ACHN (cell line): ENCODE measurements at places on chromosomes 7 and 10.

GRCh38 chr10:86556933-86557649, 35.5 kb upstream of the WAPL start:
- DNase-seq: no peak

GRCh38 chr7:152351168-152351567, 84.6 kb downstream of the KMT2C start:
- no peak for DNase-seq

DNA sequence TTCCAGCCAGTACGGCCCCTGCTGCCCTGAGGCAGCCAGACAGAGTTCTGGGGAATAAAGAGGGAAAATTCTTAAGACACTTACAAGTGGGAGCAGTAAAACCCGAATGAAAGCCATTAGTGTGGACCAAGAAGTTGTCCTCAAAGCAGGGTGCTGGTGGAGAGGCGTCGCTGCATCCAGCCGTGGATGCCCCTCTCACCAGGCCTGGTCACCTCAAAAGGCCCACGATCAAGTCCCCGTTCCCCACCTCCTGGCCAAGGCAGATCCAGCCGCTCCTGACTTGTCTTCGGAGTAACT, 656 bp downstream of the VSTM4 start:
- no peak for DNase-seq

- DNase-seq: no peak
Measured at GRCh38 chr10:124683814-124684213, 60.4 kb downstream of the FAM53B start.

GRCh38 chr10:100743626-100744135, 1.7 kb upstream of the PAX2 start:
- DNase-seq: peak; percentile 87

DNA sequence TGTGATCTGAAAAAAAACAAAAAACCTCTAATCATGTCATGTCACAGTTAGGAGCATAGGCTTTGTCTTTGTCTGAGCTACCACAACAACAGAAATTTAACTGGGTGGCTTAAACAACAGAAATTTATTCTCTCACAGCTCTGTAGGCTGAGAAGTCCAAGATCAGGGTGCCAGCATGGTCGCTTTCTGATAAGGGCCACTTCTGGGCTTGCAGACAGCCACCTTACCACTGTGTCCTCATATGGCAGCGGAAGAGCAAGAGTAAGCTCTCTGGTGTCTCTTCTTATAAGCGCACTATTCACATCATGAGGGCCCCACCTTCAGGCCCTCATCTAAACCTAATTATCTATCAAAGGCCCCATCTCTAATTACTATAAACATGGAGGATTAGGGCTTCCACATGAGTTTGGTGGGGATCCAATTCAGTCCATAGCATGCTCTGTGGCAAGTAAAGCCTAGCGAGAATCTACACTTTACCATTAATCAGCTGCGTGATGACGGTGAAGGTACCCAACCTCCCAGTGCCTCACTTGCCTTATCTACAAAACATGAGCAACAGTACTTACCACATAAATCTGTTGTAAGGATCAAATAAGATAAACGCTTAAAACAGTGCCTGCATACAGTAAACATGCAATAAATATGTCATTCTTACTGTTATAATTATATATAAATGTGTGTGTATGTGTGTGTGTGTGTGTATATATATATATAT, 17.3 kb downstream of the ZNF438 start:
- no peak for DNase-seq

- peak; percentile 56 for DNase-seq
Measured at GRCh38 chr10:118873738-118874105, 119.0 kb upstream of the CACUL1 start.

DNA sequence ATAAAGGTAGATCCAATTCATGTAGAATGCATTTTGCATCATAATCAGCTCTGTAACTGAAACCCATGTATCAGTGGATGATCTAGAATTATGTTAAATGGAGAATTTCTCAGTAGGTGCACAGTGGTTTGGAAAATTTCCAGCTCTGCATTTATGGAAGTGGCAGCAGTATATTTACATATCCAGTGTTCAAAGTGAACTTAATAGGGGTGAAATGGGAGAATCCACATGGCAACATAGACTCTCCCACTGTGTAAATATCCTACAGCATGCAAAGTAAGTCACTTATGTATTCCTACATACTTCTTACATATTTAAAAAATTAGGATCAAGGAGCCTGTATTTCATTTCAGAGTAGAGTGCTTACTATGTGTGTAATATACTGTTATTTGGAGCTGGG, 35.3 kb downstream of the CDC14C start:
- DNase-seq: no peak

GRCh38 chr7:90910136-90910535, 314.0 kb downstream of the CDK14 start:
- DNase-seq: no peak

DNA sequence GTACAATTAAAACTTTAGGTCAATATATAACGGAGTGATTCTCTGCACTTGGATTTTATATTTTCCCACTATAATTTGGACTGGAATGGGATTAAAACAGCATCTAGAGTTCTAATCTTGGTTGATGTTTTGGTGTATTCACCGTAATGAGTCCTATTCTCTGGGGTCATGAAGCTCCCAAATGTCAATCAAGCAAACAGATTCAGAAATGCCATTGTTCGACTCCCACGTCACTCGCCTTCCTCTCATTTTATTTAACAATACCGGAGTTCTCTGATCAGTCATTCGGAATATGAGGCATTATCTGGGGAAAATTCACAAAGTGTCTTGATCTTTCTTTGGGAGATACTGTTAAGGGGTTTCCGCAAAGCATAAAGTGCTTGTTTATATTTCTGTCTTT, 26.5 kb downstream of the SKIDA1 start:
- no peak for DNase-seq

DNA sequence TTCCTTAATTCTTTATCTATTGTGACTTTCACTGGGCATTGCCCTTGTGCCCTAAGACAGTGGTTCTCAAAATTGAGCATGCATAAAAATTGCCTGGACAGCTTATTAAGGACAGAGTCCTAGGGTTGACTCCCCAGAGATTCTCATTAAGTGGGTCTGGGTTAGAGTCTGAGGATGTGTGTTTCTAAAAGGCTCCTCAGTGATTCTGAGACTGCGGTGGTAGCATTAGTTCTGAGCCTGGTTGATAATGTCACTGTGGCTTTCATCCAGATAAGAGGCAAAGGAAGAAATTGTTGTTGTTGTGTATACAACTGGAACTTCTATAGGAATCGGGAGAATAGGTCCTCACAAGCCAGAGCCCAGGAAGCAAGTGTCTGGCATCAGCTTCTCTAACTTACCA, 1.3 kb downstream of the IFIT2 start:
- DNase-seq: no peak

GRCh38 chr10:112434988-112435619, 11.6 kb downstream of the ZDHHC6 start:
- peak; percentile 64 for DNase-seq

GRCh38 chr10:127996586-127996985, 89.7 kb downstream of the PTPRE start:
- no peak for DNase-seq

DNA sequence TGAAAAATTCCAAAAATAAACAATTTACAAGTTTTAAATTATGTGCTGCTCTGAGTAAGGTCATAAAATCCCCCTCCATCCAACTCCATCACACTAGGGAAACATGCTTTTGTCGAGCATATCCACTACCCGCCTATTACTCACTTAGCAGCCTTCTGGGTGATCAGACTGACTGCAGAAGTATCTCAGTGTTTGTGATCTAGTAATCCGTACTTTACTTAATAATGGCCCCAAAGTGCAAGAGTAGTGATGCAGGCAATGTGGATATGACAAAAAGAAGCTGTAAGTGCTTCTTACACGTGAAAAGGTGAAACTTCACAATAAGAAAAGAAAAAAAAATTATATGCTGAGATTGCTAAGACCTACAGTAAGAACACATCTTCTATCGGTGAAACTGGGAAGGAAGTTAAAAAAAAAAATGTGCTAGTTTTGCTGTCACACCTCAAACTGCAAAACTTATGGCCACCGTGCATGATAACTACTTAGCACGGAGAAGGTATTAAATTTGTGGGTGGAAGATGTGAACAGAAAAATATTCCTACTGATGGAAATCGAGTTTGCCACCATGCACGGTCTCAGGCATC, 43.2 kb downstream of the SEMA3C start:
- DNase-seq: no peak

DNA sequence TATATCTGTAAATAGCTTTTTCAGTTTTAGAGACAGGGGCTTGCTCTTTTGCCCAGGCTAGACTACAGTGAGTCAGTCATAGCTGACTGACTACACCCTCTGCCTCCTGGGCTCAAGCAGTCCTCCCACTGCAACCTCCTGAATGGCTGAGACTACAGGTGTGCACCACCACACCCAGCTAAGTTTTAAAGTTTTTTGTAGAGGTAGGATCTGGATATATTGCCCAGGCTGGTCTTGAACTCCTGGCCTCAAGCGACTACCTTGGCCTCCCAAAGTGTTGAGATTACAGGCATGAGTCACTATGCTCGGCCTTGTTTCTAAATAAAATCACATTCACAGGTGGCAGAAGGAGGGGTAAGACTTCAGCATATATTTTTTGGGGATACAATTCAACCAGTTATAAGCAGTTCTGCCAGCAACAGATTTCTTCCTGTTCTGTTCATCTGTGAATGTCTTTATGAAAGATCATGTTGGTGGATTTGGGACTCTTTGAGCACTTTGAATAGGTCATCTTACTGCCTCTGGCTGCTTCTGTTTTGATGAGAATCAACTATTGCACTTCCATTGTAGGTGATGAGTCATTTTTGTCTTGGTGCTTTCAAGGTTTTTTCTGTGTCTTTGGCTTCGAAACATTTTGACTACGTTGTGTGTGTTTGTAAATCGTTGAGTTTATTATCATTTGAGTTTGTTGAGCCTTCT, 15.7 kb downstream of the RBM33 start:
- DNase-seq: no peak

DNA sequence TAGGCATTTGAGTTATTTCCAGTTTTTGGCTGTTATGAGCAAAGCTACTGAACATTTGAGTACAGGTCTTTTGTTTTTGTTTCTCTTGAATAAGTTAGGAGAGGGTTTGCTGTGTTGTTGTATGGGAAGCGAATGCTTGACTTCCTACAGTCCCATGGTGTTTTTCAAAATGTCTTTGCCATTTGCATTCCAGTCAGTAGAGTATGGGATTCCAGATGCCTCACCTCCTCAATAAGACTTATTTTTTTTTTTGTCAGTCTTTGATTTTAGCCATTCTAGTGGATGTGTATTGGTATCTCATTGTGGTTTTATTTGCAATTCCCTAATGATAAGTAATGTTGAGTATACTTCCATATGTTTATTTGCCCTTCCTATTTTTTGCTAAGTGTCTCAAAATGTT, 19.4 kb downstream of the CDK13 start:
- DNase-seq: no peak

- DNase-seq: no peak
Measured at GRCh38 chr7:130914554-130915294, 180.7 kb upstream of the KLF14 start.

DNA sequence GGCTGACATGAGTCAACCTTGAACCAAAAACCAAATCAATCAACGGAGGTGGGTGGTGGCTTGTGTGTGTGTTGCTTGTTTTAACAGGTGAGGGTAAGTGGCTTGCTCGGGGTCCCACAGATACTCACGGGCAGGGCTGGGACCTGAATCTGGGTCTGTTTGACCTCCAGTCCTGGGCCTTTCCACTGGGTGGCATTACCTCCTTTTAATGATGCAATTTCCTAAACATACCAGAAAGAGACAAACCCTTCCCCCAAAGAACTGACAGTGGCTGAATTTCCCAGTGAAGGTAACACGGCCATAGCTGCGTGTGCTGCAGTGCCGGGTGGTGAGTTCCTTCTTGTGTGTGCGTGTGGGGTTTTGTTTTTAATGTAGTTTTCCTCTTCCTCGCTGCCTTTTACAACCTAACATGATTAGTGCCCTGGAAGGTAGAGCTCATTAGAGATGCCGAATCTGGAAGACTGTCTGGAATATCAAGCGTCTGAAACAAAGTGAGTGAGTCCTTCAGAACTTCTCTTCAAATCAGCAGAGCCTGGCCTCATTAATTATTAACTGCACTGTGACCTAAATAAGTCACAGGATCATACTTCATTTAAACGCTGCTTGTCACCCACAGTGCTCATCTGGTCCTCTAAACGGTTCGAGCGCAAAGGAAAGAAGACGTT, 166.1 kb upstream of the TCERG1L start:
- no peak for DNase-seq

GRCh38 chr7:32943252-32944030, 13.8 kb upstream of the FKBP9 start:
- DNase-seq: no peak

GRCh38 chr10:113853578-113854012, 287 bp downstream of the DCLRE1A start:
- peak; percentile 25 for DNase-seq

- DNase-seq: no peak
Measured at GRCh38 chr7:50327443-50327842, 22.9 kb downstream of the IKZF1 start.

DNA sequence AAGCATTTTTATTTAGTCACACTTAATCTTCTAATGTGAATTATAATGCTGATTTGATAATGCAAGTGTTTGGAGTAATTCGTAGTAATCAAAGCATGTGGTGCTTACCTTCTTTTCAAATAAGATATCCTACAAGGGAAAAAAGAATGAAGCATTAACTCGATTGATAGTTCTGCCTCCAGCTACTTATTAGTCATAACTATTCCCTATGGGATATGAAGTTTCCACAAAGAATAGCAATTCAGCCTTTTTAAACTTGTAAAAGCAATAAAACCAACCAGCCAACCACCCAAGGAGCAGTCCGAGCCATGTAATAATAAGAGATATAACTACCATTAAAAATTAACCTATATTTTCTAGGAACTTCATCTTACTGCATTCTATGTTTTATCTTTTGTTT, 11.6 kb downstream of the COL28A1 start:
- DNase-seq: no peak

- DNase-seq: no peak
Measured at GRCh38 chr7:101588131-101588935, 40.8 kb downstream of the MYL10 start.

GRCh38 chr10:111199587-111199986, 122.8 kb downstream of the ADRA2A start:
- no peak for DNase-seq

DNA sequence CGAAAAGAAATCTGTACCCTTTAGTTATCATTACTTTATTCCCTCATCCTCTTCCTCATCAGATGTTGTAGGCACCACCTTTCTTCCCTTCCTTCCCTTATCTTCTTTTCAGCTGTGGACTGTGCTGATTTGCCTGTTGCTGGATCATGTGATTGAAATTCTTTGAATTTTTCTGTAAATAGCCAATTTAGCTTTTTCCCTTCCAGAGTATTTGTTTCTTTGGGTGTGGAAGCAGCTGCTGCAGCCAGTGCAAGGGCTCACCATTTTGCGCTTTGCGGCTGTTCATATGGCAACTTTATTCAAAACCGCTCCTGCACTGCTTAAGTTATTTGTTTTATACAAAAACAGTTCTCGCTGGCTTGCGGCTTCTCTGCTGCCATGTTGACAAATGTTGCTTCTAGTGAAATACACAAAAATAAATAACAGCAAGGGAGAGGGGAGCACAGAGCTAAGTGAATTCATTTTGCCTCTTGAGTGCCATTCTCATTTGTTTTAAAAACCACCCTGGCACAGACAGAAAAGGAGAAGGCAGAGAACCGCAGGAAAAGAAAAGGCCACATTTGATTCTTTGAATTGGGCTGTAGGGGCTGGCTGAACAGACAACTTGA, 151.2 kb downstream of the AUTS2 start:
- no peak for DNase-seq

- DNase-seq: no peak
Measured at GRCh38 chr7:2181077-2181854, 51.5 kb downstream of the MAD1L1 start.
